NCI-H1694 treated with DMSO at 0.1 percent for 48 hours (cell line): ENCODE measurements at places on chromosomes 13 and 19.

DNA sequence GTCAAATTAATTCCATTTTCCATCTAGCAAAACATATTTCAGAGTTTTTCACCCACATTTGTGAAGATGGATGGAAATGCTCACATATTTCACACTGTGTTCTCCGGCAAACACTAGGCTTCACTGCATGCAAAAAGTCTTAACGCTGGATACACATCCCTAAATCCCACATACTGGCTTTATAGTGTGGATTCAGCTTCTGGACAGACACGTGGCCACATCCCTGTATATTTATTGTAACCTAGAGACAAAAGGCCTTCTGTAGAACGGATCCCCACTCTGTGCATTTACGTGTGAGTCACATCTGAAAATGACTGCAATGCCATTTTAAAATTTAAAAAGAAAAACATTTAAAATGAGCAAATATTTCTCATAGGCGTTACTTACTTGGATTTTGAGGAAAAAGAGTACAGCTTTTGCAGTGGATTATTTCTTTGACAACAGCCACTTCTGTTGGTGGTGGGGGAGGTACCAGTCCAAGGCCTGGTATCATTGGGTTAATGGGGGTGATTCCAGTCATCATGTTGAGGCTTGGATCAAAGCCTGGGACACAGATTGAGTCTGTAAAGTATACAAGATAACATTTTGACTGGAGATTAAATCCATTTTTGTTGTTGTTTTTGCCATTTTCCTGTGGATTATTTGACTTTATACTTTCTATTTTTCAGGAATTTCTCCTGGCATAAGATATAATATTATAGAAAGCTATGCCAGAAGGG lies 337.7 kb downstream of the DNAJC15 start:
- DNase-seq: no peak

DNA sequence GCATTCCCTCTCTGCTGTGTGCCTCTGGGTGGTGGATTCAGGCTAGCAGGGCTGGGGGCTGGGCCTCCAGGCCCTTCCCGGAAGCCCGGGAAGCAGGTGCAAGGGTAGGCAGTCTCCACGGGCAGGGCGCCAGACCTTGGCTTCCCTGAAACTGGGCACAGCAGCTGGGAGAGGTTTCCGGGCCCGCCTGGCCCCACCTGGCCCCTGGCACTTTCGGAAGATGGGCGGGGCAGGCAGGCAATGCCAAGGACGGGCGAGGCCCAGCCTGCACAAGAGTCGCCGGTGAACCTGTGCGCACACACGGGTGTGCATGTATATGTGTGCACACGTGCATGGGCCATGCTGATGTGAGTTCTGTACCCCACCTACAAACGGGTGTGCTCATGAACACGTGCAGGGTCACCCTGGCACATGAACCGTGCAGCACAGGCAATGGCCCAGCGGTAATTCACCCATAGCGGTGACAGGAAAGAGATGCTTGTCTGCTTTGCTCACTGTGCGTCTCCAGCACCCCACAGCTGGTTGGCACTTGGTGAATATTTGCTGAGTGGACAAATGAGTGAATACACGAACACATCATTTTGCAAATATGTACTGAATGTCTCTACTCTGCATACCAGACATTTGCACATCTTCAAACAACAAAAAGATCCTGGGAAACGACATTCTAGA lies 15.3 kb downstream of the GADD45B start:
- no peak for DNase-seq

- no peak for DNase-seq
Measured at GRCh38 chr19:35347930-35348298, 212 bp downstream of the FFAR1 start.

- no peak for DNase-seq
Measured at GRCh38 chr19:8566855-8567254, 10.4 kb downstream of the MYO1F start.

DNA sequence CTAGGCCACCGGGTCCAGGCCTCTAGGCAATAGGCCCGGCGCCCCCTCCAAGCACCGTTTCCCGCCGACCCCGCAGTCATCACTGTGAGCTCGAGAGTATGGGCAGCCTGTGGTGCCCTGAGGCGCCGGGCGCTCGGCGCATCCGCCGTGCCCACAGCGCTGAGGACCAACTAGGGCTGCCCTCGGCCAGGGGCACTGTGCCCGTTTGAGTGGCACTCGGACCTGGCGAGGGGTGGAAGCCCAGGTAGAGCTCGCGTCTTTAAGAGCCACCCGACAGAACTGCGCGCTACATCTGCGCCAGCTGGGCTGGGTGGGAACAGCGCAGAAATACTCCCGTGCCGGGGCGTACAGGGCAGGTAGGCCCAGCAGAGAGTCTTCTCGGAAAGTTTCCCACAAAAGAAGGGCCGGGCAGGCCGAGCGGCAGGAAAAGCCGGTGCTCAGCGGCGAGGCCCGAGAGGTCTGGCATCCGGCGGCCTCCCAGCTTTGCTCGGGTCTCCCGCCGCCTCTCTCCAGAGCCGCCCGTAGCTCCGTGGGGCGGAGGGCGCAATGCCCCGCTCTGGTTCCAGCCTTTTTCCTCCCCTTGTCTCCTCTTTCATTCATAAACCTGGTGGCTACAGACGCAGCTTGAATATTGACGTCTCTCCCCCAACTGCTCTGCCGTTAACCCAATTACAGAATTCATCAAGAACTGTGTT lies 5.4 kb upstream of the SOX1 start:
- DNase-seq: no peak

GRCh38 chr13:21015284-21015683 lies 46.1 kb downstream of the LATS2 start:
- no peak for DNase-seq

DNA sequence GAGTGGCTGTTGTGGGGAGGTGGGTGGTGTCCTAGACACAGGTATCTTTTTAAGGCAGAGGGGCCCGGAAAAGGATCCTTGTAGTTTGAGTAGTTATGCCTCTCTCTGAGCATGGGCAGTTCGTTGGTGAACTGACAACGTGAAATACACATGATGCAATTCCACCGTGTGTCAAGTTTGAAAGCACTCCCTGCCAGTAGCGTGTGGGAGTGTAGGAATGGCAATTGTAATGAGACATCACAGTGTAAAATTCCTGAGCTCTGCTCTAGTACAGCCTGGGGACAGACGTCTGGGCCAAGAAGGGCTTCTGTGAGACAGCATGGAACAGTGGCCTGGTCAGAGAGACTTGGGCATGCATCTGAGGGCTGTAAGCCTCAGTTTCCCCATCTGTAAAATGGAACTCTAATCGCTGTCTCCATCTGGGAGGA lies 10.4 kb upstream of the ASF1B start:
- no peak for DNase-seq

GRCh38 chr13:106140476-106140875 lies 395.0 kb downstream of the EFNB2 start:
- DNase-seq: no peak

DNA sequence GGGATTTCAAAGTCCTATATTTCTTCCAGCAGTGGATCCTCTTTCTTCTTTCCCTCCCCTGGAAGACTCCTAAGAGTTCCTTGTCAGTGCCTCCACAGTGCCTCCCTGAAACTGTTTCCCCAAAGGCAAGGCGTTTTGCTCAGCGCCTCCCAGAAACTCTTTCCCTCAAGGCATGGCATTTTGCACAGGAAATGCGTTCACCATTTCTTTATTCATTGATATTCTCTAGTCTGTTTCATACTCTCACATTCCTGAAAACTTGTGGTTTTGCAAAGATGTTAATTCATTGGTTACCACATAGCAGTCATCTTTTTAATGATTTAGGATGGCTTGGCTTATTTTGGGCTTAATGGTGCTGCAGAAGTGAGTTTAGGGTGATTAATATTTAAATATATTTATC lies 177.3 kb upstream of the SLC10A2 start:
- no peak for DNase-seq

- DNase-seq: no peak
Measured at GRCh38 chr13:109366525-109366924, 419.9 kb downstream of the IRS2 start.

GRCh38 chr19:1453525-1454364 lies 3.8 kb downstream of the APC2 start:
- no peak for DNase-seq

DNA sequence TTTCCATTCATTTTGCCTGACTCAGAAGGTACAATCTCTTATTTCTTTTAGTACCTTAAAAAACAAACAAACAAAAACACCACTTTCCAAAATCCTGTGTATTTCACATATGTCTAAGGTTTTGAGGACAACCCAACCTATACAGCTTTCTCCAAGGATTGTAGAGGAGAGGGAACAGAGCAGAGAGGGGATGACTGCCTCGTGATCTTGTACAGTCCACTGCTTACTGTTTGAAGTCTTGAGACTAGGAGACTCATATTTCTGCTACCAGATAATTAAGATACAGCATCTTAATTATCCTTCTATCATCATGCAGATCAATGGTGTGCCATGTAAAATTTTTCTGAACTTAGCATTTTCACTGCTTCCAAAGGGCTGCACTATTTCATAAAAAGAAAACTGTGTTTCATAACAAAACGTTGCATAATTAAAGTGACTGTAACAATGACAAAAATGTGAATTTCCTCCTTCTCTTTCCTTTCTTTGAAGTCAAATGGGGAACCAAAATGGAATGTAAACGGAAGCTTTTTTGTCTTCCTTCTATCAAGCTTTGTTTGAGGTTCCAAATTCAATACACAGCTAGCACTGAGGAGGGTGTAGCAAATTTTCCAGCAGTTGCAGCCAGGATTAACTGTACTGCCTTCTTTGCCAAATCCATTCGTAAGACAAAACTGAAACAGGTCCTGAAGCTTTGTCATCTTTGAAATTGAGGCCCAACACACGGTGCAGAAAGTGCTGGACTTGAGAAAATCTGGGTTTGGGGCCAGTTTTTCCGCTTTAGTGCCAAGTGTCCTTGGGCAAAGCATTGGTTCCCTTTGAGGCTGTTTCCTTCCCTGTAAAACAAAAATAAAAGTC lies 34.9 kb upstream of the RCBTB2 start:
- no peak for DNase-seq

DNA sequence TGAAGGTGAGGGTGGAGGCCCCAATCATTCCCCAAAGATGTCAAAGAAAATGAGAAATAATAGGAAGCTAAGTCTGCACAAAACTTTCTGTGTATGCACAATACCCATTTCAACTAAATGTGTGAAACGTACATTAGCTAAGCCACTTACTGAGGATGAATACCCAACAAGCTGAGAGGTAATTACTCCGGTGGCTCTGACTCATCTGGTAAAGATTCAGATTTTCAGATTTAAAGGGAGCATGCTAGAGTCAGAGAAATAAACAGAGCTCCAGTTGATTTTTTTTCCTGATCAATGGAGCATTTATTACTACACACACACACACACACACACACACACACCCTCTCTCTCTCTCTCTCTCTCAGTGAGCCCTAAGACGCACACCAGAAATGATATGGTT lies 194.8 kb upstream of the ARGLU1 start:
- no peak for DNase-seq

- no peak for DNase-seq
Measured at GRCh38 chr13:78428646-78429045, 174.7 kb downstream of the POU4F1 start.

DNA sequence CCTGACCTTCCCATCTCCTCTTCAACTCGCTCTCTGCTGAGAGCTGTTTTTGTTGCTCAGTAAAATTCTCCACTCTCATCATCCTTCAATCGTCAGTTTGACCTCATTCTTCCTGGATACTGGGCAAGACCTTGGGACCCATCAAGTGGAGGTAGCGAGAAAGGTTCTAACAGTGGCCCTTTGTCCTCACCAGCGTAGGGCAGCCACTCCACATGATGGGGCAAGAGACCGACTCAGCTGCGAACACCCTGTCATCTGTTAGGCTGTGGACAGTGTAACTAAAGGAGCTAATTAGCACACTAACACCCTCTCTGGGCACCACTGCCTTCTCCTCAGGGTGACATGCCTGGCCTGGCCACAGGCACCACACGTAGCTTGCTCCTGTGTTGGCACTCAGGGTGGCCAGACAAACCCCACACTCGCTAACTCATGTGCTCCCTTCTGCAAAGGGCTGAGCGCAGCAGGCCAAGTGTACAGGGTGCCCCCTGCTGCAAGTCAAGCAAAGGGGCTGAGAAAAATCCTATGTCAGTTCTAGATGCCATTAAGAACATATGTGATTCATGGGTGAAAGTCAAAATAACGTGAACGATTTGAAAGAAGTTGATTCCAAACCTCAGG lies 1216.0 kb downstream of the SLITRK5 start:
- no peak for DNase-seq

DNA sequence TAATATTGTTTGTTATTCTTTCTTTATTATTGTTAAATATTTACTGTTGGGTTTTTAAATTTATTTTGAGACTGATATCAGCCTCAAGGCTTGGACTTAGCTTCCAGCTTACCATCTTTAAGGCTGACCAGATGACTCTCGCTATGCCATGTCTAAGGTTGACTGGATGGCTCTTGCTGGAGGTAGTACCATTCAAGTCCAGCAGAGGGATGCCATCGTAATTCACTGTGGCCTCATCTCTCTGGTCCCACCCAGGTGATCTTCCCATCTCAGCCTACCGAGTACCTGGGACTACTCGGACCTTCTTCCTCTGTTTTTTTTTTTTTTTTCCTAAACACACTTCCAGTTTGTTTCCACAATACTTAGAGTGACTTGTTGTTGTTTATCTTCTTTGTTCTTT lies 41.7 kb upstream of the ZNF91 start:
- no peak for DNase-seq

DNA sequence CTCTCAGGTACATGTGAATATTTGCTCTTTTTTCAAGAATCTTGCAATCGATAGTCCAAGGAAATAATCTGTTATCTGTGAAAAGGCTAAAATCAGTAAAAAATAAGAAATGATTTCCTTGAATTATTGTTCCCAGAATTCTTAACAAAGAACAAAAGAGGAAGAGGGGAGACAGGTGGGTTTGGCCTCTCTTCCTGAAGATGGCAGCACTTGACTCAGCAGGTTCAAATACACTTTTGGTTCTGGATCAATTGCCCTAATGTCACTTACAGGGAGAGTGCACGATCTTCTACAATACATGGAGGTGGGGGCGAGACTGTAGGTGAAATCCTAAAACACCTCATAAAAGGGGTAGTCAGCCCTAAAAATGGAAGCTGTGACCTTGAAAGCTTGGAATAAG lies 358.7 kb downstream of the IRS2 start:
- no peak for DNase-seq

GRCh38 chr13:101916775-101917474 lies 464.4 kb downstream of the ITGBL1 start:
- DNase-seq: no peak

DNA sequence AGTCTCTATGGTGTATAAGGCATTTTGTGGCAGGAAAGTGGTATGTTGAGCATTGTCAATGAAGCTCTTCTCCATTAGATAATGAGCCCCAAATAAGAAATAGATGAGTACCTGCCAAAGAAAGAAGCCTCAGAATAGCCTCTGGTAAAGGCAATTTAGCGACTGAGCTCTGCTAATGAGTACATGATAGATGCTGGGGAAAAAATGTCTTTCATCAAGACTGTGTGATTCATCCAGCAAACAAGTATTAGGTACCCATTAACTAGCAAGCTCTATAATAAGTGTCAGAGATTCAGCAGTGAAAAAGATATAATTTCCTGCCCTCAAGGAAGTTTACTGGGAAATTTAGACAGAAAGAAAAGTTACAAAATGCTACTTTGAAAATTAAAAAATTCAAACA lies 294.6 kb downstream of the ITGBL1 start:
- DNase-seq: no peak
